ENCODE measurements at places on chromosomes 7 and 10. TPM values are rescaled to one million over a fixed set of nuclear protein-coding genes. Genes with fewer than 3 reads are reported as not detected.

ASB4 gene
- 0.09 TPM for total RNA-seq

MEOX2 gene
- 2.4 TPM for total RNA-seq

OGA gene
- total RNA-seq = 104 TPM

PAPSS2 gene
- 96.4 TPM for total RNA-seq

SLC13A1 gene
- total RNA-seq = 132 TPM

CALHM2 gene
- 24.8 TPM for total RNA-seq

ZNF394 gene
- 27.3 TPM for total RNA-seq

GIMAP2 gene
- 19.1 TPM for total RNA-seq

DNA sequence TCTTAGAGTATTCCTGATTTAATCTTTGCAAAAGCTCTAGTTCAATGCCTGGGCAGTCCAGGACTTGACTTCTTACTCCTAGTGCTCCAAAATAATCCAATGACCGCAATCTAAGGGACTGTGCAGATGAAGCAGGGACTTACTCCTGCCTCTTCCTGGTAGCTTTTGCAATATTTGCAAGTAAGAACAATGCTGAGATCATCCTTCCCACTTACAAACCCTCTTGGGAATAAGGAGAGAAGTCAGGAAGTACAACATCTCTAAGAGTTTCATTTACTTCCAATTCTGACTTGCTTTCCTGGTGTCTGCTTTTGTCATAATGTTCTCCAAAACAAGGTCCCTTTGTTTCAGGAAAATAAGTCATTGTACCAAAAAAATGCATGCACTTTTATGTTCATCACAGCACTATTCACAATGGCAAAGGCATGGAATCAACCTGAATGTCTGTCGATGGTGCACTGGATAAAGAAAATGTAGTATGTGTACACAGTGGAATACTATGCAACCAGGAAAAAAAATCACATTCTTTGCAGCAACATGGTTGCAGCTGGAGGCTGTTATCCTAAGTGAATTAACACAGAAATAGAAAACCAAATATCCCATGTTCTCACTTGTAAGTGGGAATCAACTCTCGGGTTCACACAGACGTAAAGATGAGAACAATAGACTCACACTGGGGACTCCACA lies 7.1 kb upstream of the KCNMA1 start:
- DNase-seq = no peak

DNA sequence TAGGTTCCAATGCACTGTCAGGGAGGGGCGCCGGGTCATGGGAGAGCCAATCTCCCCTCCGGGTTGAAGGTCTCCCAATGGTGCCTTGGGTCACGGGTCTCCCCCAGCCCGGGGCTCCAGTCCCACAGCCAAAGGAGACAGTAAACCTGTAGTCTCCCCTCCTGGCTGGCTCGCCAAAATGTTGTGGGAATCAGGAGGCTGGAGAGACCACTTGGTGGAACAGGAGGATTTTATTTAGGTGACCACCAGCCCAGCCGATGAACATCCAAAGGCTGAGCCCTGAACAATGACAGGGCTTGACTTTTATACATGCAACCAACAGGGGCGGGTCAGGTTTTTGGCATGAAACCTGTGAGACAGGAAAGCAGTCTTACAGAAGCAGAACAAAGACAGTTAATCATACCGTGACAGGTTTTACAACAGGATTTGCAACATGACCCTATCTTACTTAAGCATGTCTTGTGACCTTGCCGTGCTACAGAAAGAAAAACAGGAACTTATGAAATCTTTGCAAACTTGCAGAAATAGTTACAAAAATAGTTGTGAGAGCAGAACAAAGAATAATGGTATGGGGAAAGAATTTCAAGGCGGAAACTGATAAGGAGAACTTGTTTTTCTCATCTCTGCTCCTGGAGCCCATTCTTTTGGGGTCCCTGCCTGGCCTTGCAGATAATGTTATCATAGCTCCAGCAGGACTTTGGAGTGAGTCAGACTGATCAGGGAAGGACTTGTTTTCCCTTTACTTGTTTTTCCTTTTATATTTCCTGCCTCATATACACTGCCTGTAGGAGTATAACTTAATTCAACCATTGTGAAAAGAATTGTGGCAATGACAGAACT lies 7.1 kb downstream of the ERV3-1 start:
- DNase-seq = peak; percentile 51

GRCh38 chr7:136677471-136678365 lies 190.7 kb upstream of the CHRM2 start:
- no peak for DNase-seq

DNA sequence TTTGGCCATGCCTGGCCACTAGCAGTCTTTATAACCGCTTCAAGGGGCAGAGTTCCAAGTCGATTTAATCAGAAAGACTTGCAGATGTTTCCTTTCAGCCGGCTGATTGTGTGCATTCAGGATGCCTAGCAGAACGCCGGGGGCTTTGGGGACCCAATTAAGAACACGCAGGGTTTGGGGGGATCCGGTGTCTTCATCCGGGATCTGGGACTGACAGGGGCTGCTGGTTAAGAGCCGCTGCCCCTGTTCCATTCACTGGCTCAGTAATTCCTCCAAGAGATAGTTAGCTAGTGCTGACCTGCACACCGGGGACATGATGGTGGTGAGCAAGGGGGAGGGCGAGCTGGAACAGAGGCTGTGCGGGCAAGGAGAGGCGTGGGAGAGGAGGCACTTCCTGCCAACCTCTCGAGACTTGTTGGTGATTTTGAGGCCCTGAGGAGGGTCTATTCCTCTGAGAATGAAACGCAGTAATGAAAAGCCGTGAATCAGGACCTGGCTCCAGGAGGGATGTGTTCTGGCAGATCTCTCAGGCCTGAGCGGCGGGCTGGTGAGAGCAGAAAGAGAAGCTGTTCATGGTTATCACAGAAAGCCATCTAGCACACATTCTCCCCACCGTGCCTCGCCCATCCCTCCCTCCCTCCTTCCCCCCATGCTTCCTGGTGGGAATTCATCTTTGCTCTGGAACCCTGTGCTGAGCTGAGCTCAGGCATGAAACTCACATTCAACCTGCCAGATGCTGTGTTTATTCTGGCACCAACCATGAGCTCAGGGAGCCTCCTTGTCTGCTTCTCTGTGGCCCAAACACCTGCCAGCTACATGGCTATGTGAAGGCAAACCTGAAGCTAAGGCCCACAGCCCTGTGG lies 152.0 kb downstream of the CCDC3 start:
- DNase-seq = no peak

- no peak for DNase-seq
Measured at GRCh38 chr10:77864151-77864851, 62.3 kb downstream of the DLG5 start.

GRCh38 chr10:71331736-71332135 lies 12.7 kb downstream of the SLC29A3 start:
- no peak for DNase-seq

DNA sequence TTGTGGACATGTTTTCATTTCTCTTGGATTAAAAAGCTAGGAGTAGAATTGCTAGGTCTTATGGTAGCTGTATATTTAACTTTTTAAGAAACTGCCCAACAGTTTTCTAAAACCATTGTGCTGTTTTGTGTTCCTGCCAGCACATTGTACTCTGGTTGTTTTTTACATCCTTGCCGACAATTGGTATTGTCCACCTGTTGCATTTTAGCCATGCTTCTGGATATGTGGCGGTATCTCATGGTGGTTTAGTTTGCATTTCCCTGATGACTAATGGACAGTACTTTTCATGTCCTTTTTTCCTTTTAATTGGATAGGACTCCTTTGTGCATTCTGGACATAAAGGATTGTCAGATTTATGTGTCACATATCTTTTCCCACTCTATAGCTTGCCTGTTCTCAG lies 45.5 kb downstream of the STK17A start:
- no peak for DNase-seq

- no peak for DNase-seq
Measured at GRCh38 chr10:95289921-95290421, 832 bp downstream of the PDLIM1 start.

- no peak for DNase-seq
Measured at GRCh38 chr10:1115607-1115955, 59.4 kb downstream of the WDR37 start.

GRCh38 chr10:132470410-132471124 lies 67.0 kb upstream of the INPP5A start:
- DNase-seq = no peak

DNA sequence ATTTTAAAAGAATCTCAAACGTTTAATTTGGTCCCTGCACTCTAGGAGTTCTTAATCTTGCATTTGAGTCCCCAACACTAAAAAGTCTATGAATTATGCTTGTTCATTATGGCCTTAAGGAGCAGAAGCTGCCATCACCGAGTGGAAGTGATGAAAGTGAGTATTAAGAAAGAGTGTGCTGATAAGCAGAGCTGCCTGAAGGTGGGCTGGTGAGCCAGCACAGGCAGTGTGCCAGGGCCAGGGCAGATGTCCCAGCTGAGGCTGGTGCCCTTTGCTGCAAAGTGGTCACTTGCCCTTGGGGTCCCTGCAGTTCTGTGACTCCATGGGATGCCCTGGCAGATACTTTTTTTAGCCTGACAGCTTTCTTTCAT lies 72.9 kb upstream of the LOXL4 start:
- no peak for DNase-seq

GRCh38 chr10:77943121-77943901 lies 16.8 kb upstream of the DLG5 start:
- peak; percentile 10 for DNase-seq

DNA sequence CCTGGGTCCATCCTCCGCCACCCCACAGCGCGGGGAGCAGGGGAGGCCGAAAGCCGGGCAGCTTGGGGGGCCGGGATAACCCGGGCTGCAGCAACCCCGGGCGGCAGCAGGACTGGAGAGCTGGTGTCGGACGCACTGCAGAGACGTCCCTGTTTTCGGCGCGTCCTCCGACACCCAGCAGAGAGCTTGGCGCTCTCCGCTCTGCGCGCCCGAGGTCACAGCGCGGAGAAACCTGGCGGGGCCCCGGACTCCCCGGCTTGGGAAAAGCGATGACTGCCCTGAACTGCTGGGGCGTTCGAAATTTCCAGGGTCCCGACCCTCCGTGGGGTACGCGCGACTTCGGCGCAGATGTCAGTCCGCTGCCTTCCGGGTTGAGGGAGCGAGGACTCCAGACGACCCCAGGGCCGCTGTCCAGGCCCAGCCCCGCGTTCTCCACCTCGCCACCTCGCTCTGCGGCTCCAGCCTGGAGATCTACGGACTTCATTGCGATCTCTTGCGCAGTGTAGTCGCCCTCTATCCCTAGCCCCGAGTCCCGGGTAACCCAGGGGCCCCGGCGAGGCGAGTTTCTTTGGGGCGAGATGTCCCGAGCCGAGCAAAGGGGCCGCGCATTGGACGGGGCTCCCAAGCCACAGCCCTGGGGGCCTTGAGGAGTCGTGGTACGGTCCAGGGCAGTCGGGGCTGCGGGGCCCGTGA lies 617 bp upstream of the FOXI2 start:
- DNase-seq = no peak

- DNase-seq = no peak
Measured at GRCh38 chr10:70886921-70887665, 1.3 kb downstream of the PCBD1 start.

All from mucosa of gallbladder (tissue), 1 donor.